ENCODE measurements at places on chromosomes 11 and 22.

DNA sequence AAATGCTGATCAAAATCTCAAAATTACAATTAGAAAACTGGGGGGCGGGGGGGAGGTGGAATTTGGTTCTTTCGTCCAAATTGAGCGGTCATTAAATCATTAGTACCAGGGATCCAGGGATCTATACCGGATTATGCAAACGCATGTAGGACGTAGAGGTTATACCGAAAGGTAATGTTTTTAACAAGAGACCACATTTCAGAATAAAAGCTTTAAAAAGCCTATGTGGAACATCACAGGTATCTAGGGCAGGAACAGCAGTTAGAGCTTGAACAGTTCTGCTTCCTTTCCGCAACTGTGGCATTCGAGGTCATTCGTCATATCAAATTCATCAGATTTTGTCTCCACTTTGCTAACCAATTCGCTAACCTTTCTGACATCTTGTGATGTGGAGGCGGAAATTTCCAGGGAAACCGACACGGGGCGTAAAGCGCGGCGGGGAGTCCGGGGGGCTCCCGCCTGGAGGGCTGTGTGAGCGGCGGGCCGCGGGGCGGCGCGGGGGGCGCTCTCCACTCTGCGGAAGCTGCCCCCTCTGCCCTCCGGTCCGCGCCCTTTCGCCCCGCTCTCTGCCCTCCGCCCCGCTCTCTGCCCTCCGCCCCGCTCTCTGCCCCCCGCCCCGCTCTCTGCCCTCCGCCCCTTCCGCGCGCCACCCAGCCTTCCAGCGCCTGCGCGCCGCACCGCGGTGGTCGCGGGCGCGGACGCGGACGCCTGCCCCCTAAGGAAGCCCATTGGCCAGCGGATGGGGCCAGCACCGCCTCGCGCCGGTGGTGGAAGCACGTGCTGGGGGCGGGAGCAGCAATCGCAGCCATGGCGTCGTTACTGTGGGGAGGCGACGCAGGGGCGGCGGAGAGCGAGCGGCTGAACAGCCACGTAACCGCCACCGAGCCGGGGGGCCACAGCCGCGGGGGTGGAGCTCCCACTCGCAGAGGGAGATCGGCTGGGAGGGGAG lies at the start of gene DDX25:
DDX25 (plus strand) TSS at position 798 of the 949 bp plus-strand sequence; CDS start at position 808, 10 bp downstream.
- DNase-seq: peak; percentile 8

GRCh38 chr11:83159902-83160865 lies 3.3 kb downstream of the PCF11 start:
- no peak for DNase-seq

- DNase-seq: no peak
Observed at GRCh38 chr22:21734540-21735199, 924 bp downstream of the YPEL1 start.

- no peak for DNase-seq
Observed at GRCh38 chr11:76603202-76603601, 67.3 kb downstream of the LRRC32 start.

DNA sequence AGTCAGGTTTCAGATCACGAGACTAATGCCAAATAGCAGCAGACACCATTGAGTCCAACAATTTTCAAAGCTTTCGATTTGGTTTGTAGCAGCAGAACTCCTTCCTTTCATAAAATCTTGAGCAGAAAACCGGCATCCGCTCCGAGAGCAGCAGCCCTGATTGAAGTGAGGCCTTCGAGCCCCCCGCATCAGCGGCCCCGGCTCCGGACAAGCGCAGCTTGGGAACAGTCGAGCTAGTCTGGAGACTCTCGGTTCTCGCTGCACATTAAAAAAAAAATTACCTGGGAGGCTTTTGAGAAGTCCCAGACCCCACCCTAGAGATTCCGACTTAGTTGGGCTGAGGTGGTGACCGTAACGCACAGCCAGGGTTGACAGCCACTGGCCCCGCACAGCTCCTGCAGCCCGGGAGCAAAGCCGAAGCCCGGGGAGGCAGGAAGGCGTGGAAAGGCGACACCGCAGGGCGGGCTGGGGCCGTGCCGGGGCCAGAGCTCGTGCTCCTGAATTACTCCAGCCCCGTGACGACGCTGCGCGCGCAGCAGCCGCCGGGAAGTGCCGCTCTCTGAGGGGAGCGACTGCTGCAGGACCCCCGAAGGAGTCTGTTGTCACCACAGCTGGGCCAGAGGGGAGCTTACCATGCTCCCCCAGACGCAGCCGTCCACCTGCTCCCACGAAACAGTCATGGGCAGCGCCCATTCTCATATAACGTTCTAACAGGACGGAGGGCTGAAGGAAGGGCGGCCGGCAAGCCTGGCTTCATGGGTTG lies 57.8 kb downstream of the SPATA19 start:
- DNase-seq: no peak

DNA sequence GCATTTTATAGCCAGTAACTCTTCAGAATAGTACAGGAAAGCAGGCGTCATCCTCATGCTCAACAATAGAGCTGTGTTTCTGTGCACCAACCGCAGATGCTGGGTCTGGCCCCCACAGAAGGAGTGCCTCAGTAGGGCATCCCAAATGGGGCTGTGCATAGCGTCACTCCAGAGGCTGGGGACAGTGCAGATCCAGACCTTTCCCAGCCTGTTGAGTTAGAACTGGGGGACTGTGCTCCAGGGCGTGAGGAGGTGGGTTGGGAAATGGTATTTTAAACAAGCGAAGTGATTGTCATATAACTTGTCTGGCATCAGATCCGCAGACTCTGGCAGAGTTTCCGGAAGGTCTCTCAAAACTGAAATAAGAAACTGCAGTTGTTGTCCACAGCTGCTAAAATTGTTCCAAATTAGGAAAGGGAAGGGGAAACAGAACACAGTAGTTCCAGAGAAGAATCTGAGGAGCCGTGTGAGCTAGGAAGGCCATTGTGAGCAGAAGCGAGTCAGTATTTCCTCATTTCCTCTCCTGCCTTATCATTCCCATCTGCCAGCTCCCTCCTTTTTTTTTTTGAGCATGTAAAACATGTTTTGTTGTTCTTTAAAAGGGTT lies 52.2 kb downstream of the JAM3 start:
- DNase-seq: no peak

DNA sequence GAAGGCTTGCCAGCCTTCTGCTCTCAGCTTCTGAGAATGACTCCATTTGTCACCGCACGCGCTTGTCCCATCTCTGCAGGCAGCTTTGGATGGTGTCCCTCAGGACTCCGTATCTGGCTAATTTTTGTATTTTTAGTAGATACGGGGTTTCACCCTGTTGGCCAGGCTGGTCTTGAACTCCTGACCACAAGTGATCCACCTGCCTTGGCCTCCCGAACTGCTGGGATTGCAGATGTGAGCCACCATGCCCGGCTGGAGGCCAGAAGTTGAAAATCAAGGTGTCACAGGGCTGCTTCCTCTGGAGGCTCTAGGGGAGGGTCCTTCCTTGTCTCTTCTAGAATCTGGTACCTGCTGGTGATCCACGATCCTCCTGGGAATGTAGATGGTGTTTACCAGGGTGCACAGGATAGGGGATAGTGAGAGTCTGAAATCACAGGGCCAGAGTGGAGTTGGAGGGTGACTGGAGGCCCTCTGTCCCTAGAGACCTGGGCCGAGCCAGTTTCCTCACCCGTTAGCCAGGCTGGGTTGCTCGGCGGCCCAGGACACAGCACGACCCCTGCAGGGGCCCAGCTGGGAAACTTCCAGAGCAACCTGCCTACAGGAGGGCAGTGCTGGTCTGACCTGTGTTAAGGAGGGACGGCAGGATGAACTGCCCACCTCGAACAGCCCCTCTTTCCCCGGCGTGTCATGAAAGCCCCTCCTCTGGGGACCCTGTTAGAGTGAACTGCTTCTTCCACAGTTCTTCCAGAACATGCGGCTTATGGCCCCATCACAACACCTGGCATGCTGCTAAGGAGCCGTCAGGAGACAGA lies 48.9 kb upstream of the SHANK2 start:
- DNase-seq: no peak

- DNase-seq: no peak
Observed at GRCh38 chr11:124961972-124962609, 8.1 kb downstream of the CCDC15 start.

DNA sequence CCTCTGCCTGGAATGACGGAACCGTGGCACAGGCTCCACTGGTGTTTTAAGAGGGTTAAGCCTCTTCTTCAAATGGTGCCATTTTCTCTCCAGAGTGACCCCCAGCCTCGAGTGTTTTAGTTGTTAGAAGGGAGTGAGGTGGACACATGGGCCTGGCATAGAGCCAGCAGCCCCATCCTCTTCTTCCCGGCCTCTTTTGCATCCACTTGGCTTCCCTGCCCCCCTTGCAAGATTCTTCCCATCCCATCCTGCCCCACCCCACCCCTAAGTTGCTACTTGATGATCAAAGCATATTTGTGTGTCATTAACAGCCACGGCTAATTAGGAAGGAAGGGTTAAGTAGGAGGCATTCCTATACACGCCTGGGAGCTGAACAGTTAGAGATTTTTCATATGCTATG lies 72.3 kb upstream of the CRYBB3 start:
- DNase-seq: no peak

GRCh38 chr11:111361052-111361801 lies 17.8 kb downstream of the POU2AF1 start:
- DNase-seq: no peak

GRCh38 chr11:61916737-61917333 lies 531 bp downstream of the RAB3IL1 start:
- no peak for DNase-seq

GRCh38 chr11:57158180-57158579 lies 23.6 kb upstream of the LRRC55 start:
- DNase-seq: no peak

DNA sequence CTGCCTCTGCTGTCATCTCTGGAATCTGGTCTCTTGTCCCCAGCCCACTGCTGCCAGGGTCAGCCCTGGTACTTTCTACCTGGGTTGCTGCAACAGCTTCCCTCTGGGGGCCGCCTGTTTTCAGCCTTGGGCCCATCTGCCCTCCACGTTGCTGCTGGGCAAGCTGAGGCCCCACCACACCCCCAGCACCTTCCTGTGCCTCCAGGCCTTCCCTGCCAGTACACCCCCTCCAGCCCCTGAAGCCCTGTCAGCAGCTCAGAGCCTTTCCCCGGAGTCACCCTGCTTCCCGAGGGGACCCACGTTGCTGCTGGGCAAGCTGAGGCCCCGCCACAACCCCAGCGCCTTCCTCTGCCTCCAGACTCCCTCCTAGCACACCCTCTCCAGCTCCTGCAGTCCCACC lies 3.3 kb upstream of the SAMM50 start:
- no peak for DNase-seq

GRCh38 chr22:38735126-38735464 lies 20.7 kb downstream of the SUN2 start:
- no peak for DNase-seq

DNA sequence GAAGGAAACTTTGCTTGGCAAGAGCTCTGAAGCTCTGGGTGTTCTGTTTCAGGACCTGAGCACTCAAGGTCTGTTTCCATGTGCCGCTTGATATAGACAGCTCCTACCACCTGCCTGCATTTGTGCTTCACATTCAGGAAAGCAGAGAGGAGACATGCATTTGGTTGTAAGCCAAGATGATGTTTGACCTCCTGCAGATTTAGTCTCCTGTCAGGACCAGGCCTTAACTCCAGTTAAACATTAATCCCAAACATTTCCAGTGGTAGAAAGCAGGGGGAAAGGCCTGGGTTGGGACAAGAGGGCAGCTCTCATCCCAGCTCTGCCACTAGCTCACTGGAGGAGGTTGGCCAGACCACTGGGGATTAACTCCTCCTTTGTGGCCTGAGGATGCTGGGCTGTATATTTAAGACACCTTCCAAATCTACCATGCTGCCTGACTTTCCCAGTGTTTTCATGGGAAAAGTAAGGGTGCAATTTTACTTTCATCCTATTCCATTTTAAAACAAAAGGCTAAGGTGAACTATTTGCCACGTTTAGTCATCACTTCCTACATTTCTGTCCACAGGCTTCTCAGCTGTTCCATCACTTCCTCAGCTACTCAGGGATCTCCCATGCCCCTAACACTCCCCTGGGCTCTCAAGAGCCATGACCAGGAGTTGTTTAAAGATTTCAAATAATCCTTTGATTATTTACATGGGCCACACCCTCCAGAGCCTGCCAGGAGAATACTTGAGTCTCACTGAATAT lies 80.9 kb downstream of the INSC start:
- no peak for DNase-seq
